ENCODE measurements at places on chromosomes 7 and 10.

DNA sequence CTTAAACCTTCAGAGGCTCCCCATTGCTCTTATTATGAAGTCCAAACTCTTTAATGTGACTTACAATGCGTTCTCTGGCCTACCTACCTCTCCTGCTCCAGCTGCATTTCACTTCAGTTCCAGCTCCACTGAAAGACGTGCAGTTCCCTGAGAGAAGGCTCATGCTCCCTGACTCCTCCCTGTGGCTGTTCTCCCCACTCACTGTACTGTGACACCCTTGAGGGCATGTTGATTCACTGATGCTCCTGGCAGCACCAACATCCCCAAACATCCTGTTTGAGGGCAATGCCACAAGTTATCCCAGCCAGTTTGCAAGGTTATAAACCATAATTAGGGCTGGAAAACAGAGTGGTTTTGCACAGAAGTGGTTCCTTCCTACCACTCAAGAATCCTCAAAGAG, 111.2 kb downstream of the LSM5 start:
- DNase-seq: no peak

DNA sequence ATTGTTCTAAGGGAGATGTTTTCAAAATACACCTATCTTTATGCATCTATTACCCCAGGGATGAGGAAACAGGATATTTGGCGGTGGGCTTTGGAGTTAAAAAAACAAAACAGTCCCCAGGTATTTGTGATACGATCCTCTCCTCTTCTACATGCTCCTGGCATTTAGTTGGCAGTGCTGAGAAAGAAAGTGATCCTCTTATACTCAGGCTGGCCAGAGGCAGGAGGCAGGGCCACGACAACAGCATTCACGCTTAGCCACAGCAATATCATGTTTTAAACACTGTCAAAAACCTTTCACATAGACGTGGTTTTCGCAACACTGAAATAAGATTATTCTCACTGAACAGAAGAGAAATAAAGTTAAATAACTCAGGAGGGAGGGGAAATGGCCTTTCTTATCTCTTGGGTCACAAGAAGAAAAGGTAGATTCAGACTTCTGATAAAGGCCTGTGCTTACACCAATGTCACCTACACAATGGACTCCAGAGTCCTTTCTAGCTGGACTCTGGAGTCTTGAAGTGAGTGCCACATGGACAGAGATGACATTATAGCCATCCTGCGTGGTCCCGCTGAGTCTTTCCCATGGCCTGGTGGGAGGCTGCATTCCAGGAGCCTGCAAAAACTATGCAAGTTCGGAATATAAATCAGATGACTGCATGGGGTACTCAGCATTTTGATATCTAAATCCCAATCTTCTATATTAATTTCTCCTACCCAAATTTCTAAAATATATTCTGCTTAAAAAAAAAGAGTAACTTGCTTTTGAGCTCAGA, 88.7 kb downstream of the PIP4K2A start:
- no peak for DNase-seq

GRCh38 chr7:124940306-124940705, 10.7 kb upstream of the POT1 start:
- no peak for DNase-seq

DNA sequence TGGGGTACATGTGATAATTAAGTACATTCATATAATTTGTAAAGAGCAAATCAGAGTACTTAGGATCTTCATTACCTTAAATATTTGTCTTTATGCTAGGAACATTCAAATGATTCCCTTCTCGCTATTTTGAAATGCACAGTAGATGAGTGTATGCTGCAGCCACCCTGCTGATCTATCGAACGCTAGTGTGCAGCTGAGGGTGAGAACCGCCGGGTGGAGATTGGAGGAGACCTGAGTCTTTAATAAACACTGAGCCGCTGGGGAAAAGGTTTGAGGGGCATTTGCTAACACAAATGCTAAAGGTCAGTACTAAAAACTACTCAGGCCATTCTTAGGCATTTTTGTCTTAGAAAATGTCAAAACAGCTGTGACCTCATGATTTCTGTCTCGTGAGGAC, 148.0 kb downstream of the DPP6 start:
- no peak for DNase-seq

GRCh38 chr7:96327429-96327828, 5.5 kb upstream of the SLC25A13 start:
- no peak for DNase-seq

DNA sequence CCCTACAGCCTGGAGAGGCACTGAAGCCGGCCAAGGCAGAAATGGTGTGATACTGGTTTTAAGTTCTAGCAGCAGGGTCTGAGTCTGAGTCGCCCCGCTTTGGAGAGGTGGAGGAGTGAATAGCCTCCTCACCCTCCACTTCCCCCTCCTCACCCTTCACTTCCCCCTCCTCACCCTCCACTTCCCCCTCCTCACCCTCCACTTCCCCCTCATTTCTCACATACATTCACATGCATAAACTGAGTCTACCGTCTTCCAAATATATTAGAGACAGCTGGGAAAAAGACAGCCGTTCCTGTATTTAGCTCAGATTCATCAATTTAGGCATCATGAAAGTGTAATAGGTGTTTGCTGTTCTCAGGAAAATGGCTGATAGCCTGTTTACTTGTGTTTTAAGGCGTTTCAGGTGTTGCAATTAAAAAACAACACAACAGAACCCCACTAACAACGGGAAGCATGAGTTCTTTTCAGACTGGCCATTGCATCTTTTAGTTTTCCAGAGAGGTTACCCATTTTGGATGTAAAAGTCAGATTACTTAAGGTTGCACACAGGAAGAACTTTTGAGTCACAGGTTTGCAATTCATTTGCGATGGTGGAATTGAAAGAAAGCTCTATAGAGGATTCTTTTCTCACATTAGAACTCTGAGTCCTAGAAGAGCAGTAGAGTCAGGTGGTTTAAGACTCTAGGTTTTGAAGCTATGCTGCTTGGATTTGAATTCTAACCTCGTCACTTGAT, 861 bp downstream of the NRBF2 start:
- no peak for DNase-seq

DNA sequence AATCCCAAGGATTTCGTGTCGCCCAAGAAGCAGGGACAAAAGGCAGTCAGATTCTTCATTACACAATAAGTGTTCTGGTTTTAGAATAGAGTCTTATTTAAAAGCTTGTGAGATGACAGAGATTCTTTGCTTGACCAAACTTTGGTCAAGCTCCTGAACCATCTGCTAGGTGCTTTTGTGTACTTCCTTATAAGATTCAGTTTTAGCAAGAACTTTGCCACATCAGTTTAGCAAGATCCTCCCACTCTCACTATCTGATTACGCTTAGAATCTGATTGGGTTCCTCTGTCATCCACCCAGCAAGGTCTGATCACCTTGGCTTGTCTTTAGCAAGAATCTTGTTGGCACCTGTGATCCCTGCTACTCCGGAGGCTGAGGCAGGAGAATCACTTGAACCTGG, 38.2 kb upstream of the SDHAF3 start:
- DNase-seq: no peak

DNA sequence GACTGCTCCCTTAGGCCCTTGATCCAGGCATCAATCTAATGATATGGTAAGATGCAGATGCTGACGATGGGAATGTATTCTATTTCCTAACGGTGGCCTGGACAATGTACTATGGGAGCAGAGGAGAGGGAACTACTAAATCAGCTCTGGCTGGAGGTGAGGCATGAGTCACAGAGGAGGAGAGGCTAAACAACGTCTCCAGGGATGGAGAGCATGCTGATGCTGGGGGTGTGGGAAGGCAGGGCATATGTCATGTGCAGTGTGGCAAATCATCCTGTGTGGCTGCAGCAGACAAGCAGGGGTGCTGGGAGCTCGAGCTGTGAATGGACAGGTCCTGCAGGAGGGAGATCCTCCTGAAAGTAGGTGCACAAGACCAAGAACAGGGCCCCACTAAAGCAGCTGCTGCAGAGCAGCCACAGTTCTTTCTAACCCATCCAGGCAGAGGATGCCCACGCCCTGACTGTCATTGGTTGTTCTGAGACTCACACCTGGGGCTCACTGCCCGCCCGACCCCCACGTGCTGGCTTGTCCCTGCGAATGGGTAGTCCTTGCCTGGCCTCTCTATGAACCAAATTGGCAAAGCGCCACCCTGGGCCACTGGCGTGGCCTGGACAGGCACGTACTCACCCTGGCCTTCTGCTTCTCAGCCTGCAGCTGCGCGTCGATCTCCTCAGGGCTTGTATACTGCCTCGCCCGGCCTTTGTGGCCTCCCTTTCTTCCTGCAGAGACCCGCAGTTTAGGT, 4.0 kb downstream of the PDAP1 start:
- no peak for DNase-seq

- DNase-seq: no peak
These were observed 809.5 kb downstream of the GRID1 start for GRCh38 chr10:85557077-85557476.

GRCh38 chr7:32502728-32503127, 7.4 kb downstream of the AVL9 start:
- DNase-seq: no peak

DNA sequence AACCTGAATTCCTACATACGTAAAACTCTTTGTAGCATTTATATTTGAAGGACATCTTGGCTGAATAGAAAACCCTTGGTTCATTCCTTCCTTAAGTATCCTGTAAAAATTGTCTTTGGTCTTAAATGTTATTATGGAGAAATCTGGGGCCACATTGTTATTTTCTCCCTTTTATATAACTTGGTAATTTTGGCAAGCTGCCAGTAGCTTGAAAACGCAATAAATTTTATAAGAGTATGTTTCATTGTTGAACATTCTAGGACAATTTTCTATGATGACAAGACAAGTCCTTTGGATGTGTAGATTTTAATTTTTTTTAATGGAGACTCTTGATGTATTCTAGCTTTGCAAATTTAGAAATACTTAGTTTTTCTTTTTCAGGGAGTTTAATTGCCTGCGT, 191.9 kb downstream of the ABCA13 start:
- DNase-seq: no peak

DNA sequence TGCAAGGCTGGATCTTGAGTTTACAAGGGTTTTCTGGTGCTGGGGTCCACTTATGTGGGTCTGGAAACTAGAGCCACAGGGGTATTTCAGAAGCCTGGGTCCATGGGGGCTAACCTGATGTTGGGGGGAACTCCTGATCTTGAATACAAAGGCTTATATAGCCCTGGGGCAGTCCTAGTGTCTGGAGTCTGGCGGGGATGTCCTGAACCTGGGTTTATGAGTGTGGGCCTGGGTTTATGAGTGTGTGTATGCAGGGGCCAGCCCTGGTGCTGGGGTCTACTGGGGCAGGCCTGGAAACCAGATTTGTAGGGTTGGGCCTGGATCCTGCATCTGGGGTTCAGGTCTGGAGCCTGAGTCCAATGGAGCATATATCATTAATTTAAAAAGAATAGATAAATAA, 146.5 kb upstream of the C1GALT1 start:
- no peak for DNase-seq

DNA sequence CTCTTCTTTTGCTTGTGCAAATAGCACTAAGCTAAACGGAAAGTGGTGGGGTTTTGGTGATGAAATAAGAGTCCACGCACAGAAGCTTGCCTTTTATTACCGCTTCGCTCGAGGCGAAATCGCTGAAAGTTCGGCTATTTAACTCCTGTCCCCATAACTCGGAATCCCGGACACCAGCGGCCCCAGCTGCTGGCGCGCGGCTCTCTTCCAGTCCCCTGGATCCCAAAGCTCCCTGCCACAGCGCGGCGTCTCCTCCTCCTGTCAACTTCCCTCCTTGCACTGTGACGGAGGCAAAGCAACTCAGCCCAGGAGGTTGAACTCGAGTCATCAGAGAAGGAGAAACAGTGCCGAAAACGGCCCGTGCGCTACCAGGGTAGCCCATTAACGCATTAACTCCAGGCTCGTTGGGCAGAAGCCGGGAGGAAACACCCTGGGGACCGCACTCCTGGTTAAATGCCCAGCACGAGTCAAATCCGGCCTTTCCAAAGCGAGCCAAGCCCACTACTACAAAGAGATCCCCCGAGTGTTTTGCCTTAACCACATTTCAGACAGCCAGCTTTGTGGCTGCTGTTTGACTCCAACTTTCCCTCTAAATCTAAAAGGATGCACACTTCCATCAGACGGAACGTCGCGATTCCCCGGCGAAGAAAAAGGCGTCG, 1.3 kb downstream of the SEMA3D start:
- no peak for DNase-seq

GRCh38 chr10:47334466-47335295, 12.4 kb downstream of the GDF2 start:
- DNase-seq: no peak

GRCh38 chr7:148540041-148540738, 50.4 kb upstream of the C7orf33 start:
- DNase-seq: no peak

DNA sequence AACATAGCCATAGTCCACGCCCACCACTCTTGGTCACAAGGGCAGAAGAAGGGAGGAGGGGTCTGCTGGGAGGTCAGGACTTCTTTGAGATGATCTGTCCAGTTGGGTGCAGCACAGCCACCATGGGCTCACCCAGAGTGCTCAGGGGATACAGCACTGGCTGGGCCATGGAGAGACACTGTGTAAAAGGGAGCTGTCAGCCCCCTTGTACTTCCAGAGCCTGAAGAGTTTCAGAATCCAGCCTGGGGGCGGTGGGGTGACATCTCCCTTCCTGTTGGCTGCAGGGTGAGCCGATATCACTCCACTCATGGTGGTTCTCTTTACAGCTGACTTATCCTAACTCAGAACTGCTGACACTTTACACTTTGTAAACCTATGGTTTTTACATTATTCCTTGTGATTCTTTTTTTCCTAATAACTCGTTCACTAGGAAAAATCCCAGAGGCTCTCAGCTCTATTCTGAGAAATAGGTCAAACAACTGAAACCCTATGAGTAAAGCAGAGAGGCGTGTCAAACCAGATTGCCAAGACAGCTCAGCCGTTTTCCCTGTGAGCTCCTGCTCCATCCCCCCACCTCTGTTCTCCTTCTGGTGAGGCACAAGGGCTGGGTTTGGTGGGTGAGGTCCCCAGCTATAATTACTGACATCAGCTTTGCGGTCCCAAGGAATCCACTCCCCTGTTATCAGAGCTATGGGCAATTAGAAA, 3.2 kb upstream of the MRPS24 start:
- no peak for DNase-seq

DNA sequence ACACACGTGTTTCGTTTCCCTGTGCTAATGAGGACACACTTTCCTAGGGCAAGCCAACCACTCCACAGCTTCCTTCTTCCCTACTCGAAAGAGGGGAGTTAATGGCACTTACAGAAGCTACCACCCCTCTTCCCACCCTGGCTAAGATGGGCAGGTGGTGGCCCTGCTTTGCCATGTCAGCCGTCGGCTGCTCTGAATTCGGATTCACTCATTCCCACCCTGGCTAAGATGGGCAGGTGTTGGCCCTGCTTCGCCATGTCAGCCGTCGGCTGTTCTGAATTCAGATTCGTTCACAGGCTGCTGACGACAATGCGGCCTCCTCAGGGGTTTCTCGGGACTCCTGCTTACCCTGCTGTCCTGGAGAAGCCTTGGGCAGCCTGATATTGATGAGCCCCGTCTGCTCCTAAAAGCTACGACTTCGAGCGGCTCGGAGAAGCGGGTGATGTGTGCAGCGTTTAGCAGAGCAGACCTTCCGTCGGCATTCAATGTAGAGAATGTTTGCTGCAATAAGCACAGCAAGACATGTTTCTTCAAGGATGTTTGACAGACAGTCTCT, 56.2 kb upstream of the PPP2R2D start:
- no peak for DNase-seq

GRCh38 chr10:48926764-48927540, 12.7 kb downstream of the LRRC18 start:
- no peak for DNase-seq

- DNase-seq: no peak
These were observed 214.9 kb downstream of the KCNMA1 start for GRCh38 chr10:77422491-77423338.
